ENCODE measurements at places on chromosomes 1 and 21.

DNA sequence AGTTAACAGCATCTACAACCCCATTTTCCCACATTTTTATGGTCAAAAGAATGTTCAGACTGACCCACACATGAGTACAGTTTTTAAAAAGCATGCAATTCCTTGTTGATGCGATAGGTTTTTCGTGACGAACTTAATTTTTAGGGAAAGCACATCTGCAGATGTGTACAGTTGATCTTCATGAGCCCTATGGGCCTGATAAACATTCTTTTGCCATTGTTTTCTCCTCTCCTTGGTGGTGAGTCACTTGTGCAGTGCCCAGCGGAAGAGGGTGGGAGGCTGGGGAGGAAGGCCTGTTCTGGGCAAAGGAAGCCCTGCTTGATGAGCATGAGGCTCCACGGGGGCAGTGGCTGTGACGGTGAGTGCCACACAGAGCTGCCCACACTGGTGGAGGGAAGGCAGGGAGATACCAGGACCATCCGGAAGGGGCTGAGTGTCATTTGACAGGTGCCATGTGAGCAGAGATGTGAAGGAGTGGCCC is 5.3 kb downstream of the ARF1 start:
- DNase-seq: no peak

GRCh38 chr1:158008630-158009029 is 15.2 kb downstream of the KIRREL1 start:
- no peak for DNase-seq

GRCh38 chr1:192615055-192615454 is 20.9 kb upstream of the RGS13 start:
- DNase-seq: no peak

- no peak for DNase-seq
These were observed 471.4 kb downstream of the PTBP2 start for GRCh38 chr1:97192872-97193572.

DNA sequence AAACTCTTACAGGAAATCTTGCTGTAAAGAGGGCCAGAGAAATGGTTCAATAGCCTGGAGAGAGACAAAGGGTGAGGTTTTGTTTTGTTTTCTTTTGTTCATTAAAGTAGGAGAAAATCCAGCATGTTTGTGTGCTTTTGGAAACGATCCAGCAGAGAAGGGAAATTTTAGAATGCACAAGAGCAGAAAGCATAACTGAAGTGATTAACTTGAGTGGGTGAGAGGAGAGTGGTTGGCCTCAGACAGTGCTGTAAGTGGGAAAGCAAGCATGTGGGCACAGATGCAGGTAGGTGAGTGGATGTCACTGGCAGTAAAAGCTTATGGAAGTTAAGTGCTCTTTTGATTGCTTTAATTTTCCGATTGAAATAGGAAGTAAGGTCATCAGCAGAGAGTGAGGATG is 50.2 kb downstream of the EEIG2 start:
- DNase-seq: no peak

DNA sequence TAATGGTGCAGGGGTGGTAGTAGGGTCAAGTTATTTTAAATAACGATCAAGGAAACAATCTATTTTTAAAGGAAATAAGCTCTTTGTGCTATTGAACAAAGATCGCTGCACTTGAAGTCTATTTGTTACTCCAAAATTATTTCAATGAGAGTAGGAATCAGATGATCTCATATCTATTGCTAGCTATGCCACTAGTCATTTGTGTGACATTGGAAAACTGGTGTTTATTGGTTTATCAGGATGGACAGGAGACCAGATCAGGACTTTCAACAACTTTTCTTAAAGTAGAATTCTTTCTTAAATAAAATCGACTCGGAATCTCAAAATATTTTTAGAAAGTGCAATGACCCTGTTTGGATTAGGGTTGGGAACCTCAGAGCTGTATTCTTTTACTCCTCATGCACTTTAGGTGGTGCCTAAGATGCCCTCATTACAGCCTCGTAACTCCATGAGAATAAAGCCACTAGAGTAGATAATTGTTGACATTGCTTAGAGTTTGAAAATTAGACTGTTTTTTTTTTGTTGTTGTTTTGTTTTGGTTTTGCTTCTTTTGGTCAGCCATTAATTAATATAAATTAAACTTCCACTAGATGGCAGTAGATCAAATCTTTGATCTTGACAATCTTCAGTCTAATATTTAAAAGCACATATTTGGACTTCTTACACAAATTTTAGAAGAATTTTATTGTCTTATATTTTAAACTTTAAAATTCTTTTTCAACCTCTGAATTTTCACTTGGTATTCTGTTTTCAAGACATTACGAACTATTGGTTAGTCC is 352.4 kb downstream of the USP25 start:
- DNase-seq: no peak

- peak; percentile 63 for DNase-seq
These were observed 1.9 kb downstream of the EEIG2 start for GRCh38 chr1:108561689-108562326.

GRCh38 chr1:156625436-156626078 is 6.3 kb downstream of the HAPLN2 start:
- peak; percentile 88 for DNase-seq

DNA sequence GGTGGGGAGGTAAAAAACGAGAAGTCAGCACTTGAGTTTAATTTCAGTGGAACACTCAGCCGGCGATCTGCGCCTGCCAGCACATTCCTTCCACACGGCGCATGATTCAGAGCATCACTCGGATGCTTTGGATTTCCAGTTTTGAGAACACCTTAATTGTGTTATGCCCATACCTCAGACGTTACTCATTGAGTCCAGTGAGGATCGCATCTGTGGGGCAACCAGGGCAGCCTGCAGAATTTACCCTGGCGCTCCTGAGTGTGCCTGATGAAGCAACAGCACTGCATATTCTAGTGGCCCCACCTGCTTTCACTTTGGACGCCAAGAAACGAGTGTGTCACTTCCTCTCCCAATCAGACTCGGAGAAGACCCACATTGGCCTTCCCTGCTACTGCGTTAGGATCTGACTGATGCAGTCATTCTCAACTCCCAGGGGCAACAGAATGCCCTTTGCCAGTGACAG is 19.9 kb downstream of the FAM89A start:
- DNase-seq: no peak

DNA sequence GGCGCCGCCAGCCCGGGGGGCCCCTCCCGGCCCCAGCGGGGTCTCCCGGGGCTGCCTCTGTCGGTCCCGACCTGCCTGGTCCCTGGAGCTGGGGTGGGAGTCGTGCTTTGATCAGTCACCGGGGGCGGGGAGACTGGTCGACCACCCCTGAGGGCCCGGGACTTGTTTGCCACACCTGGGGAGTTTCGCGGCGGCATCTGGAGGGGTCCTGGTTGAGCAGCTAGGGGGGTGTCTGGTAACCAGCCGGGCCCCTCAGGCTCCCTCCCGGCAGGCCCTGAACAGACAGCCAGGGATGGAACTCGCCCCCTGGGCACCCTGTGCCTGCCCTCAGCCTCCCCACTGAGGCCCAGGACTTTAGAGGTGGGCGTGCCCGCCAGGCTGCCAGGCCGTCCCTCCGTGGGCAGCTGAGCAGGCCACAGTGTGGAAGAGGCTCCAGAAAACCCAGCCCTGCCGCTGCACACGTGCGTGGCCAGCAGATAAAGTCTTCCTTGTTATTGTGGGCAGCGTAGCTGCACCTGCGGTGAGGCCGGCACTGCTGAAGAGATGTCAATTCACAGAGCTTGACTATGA is 13.3 kb upstream of the SAMD11 start:
- DNase-seq: peak; percentile 66

GRCh38 chr21:42471716-42472330 is 24.2 kb downstream of the RSPH1 start:
- no peak for DNase-seq

GRCh38 chr1:230320804-230321203 is 105.3 kb downstream of the PGBD5 start:
- DNase-seq: peak; percentile 19

DNA sequence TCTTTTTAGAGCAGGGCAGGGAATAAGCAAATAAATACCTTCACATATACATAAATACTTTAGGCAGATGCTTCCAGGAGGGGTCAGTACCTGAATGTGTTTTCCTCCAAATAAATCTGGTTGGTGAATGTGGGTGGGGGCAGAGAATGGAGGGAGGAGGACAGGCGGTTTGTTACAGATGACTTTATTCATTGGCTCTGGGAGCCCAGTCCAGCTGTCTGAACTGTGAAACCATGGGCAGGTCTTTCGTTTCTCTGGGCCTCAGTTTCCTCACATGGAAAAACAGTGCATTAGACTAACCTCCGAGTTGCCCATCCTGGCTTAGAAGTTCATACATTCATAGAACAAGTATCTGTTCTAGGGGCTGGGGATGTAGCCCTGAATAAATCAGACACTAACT is 124.6 kb downstream of the IER5 start:
- DNase-seq: no peak
